ENCODE measurements at places on chromosomes 5 and 9. TPM values are rescaled to one million over a fixed set of nuclear protein-coding genes. Genes with fewer than 3 reads are reported as not detected.

DNA sequence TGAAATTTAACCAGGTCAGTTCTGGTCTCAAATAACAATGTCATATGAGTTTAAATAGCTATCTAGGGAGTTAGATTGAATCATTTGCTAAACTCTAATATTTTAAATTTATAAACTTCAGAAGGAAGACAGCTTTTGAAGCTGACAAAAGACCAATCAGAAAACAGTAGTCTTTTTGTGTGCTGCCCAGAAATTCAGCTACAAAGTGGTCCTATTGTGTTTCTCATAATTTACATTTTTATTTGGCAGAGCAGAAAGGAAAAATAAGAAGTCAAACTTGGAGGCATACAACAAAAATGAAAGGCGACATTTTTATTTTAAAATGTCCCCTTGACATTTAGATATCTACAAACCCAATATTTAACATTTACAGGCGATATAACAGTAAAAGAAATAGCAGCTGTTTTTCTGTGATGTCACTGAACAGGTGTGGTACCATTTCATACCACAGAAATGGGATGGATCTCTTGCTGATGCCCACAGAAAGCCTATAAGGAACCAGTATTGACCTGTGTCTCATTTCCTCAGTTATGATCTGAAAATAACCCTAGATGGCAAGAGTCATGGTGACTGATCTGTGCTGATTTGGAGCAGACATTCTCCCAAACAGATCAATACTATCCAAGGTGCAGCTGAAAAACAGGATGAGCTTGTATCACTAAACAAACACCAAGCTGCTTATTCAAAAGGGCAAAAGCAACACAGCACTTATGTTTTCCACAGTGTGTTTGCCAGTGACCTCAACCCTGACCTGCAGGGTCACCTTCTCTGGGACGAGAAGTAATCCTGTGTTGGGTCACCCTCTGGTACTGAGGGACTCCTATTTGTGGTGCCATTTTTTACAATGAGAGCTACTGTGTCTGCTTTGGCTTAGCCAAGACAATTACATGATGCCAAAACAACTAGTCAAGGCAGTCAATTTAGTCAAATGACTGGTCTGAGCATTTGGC, 3.6 kb upstream of the FST start:
- no peak for DNase-seq

DNA sequence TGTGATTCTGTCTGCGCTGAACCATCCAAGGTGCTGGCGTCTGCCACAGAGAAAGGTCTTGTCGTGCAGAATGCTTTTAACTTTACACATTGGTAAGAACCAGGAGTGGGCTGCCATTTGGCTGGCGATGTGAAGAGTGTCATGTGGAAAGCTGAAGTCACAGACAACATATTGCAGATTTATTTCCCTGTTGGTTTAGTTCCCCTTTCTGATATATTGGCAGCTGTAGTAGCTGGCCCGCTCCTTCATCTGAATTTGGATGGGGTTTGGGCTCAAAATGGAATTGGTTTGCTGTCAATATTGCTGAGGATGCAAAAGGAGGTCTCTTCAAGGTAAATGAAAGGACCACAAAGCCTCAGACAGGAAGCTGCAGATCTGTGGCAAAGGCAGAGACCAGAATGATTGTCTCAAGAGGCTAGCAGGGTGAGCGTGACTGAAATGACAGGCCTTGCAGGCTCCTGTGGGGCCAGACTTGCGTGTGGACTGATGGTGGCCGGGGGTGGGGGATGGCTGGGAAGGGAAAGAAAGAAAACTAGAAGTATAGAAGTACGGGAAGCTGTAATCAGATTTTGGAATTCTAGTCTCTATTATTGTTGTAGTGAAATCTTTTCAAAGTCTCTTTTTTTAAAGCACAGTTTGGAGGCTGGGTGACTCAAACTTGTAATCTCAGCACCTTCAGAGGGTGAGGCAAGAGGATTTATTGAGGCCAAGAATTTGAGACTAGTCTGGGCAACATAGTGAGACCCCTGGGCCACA, 25.1 kb upstream of the CD180 start:
- no peak for DNase-seq

GRCh38 chr9:17653947-17654465, 75.1 kb downstream of the SH3GL2 start:
- DNase-seq: no peak

DNA sequence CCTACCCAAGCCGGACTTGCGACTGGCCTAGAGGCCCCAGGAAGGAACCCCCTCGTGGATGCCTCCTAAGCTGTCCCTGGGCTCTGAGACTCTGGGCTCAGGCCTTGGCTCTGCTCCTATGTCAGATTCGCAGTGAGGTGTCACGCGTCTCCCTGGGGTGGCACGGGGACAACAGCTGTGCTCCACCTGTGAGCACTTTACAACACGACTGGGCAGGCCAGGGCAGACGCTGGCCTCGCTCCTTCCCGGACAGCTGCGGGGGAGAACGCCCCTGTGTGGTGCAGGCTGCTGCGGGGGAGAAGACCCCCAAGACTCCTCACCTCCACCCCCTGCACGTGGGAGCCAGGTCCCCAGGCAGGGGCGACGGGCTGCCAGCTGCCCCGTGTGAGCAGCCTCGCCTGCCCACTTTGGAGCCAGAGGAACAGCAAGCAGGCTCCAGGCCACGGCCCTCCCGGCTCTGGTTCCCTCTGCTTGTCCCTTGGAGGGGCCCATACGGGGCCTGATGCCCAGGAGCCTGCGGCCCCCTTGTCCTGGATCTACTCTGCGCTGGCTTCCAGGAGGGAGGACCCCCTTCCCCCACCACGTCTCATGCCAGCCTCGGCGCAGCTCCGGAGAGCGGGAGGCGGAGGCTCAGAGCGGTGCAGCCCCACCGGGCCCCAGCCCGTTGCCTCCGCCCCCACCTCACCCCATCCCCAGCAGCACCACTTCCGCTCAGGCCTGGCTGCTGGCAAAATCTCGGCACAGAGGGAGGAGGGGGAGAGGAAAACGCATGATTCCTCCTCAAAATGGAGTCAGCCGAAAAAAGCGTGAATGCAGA, 36.0 kb downstream of the SARDH start:
- DNase-seq: no peak

GRCh38 chr5:155303120-155303519, 289.6 kb downstream of the KIF4B start:
- no peak for DNase-seq

GRCh38 chr5:96785326-96786109, 22.2 kb downstream of the ERAP1 start:
- DNase-seq: no peak

- DNase-seq: no peak
These were observed 148.9 kb downstream of the GCNT1 start for GRCh38 chr9:76607730-76608436.

GRCh38 chr9:114099669-114100270, 678 bp upstream of the KIF12 start:
- DNase-seq: no peak

DNA sequence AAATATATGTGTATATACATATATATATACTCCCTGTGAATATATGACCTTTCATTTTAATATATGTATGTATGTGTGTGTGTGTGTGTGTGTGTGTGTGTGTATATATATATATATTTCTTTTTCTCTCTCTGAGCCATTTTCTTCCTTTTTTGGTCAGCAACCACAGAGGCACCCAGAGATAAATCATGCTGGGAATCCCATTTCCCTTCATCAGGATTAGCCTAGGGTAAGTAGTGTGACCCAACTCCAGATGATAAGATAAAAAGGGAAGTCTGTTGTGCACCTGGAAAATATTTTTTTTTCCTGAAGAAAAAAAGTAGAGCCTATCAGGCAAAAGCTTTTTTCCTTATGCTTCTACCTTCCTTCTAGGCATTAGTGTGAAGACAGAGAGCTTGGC, 25.4 kb upstream of the SUB1 start:
- DNase-seq: no peak

DNA sequence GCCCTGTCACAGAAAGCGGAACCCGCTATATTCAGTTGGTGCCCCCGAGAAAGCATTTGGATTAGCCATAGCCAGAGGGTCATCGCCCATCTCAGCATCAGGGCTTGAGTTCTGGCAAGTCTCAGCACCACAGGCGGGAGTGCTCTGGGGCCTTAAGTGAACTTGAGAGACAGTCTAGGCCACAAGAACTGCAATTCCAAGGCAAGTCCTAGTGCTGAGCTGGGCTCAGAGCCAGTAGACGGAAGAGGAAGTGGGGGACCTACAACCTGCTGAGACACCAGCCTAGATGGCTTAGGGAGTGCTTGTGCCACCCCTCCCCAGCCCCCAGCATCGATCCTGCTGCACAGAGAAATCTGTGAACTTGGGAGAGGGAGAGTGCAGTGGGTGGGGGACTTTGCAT, 594.9 kb downstream of the CCDC171 start:
- no peak for DNase-seq

- no peak for DNase-seq
These were observed 2.3 kb downstream of the TNFSF8 start for GRCh38 chr9:114928136-114928535.

GRCh38 chr5:59099270-59099994, 516.6 kb downstream of the RAB3C start:
- peak; percentile 86 for DNase-seq

- DNase-seq: no peak
These were observed 3.3 kb downstream of the ANKS6 start for GRCh38 chr9:98793031-98793430.

DNA sequence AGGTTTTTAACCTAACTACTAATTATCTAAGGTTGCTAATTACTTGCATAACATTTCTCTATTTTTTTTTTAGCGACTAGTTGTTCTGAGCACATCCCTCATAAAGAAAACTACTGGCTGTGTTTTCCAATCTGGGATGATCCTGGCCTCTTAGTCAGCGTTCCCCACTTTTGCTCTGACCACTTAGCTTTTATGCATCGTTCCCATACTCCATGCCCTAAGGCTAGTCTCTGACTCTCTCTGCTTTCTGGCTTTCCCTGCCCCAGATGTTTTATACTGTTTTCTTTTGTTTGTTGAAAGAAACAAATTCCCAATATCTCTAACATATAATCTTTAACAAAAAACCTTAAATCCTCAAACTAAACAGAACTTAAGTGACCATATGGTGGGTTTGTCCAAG, 217.9 kb downstream of the SPATA31D1 start:
- peak; percentile 30 for DNase-seq

- DNase-seq: no peak
These were observed 108.6 kb upstream of the SPOCK1 start for GRCh38 chr5:137607771-137608170.

PRRX2 gene
- 137 TPM for polyA plus RNA-seq

LCN15 gene
- not detected for polyA plus RNA-seq

SLC36A2 gene
- polyA plus RNA-seq: not detected

TEK gene
- 4.3 TPM for polyA plus RNA-seq

PFN3 gene
- polyA plus RNA-seq: not detected

CCDC171 gene
- 0.96 TPM for polyA plus RNA-seq

OBP2B gene
- polyA plus RNA-seq: not detected

GRXCR2 gene
- not detected for polyA plus RNA-seq
